ENCODE measurements at places on chromosomes 1 and 21.

DNA sequence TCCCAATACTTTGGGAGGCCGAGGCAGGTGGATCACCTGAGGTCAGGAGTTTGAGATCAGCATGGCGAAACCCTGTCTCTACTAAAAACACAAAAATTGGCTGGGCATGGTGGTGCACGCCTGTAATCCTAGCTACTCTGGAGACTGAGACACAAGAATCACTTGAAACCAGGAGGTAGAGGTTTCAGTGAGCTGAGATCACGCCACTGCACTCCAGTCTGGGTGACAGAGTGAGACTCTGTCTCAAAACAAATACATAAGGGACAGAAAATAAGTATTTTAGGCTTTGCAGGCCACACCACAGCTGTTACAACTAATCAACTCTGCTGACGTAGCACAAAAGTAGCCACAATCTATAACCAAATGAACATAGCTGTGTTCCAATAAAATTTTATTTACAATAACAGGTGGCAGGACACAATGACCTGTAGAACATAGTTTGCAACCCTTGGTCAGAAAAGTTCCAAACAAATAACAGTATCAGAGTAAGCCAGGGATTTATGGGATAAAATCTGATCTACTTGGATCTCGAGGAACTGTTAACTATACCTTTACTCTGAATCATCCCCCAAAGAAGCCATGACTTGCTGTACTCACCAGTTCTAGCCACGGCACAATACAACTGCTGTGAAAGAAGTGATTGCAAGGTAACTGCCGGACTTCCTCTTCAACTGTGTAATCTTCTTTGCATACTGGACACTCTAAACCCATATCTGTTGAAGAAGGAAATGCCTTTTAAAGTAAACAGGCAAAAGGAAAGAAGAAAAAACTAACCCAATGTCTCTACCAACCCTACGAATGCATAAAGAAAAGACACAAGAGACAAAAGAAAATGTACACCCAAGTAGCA, 28.3 kb downstream of the CD160 start:
- DNase-seq: no peak

DNA sequence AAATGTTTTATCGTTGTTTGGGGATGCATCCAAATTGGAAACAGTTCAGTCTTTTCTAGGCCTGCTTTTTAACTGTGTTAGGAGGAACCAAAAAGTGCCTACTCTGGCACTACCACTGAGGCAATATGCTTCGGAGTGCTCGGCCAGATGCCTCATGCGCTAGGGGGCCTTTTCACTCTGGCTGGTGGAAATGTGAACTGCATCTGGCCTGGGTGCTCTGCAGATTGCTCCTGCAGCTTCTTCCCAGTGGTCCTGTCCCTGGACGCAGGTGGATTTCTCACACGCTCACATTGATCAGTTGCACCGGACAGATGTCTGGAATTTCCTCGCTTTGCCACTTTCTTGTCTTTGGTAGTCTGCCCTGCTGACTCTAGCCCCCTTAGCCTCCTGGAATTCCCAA, 330.2 kb upstream of the FMN2 start:
- no peak for DNase-seq

DNA sequence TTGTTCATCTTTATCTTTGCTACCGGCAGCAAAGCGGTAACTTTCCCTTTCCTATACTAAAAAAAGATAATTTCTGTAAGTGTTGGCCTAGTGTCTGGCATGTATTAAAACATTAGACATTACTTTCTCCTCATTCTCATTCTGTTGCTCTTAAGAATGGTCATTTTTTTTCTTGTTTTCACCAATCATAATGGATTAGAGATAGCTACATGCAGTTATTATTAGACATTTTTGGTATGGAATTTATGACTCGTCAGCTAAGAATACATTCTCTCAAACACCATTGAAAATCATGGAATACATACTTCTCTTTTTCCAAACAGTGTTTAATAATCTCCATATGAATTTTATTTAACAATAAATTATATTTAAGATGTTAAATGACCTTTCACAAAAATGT, 1154.6 kb downstream of the BRINP3 start:
- DNase-seq: no peak

- no peak for DNase-seq
Measured at GRCh38 chr1:153542956-153543711, 2.4 kb upstream of the S100A5 start.

DNA sequence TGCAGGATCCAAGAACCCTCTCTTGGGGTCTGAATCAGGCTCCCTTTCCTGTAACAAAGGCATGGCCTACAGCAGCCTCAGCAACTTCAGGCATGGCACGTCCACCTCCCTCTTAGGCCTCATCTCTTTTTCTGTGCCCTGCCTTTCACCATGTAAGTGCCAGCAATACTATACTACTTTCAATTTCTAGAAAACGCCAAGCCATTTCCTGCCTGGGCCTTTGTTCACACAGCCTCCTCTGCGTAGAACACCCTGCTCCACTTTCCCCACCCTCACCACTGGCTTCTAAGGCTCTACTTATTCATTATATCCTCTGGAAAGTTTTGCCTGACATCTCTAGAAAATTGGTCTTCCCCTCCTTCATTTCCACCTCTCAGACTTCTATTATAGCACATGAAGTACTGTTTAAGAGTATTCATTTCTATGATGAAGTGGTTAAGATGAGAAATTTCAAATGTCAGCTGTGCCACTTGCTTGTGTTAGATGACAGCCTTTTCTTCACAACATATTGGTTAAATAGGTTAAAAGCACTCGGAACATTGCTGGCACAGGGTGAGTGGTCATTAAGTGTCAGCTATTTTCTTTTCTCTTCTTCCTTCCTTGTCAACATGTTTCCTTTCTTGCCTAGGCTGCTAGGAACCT, 41.6 kb upstream of the VWA5B1 start:
- no peak for DNase-seq

GRCh38 chr1:180505732-180506335, 3.5 kb upstream of the ACBD6 start:
- DNase-seq: no peak

- DNase-seq: no peak
Measured at GRCh38 chr1:197770243-197770642, 5.0 kb downstream of the DENND1B start.

GRCh38 chr1:199089393-199090122, 450.7 kb downstream of the PTPRC start:
- no peak for DNase-seq

- DNase-seq: no peak
Measured at GRCh38 chr1:58805716-58806571, 22.1 kb upstream of the JUN start.

- no peak for DNase-seq
Measured at GRCh38 chr1:30539884-30540283, 183.5 kb downstream of the MATN1 start.

- DNase-seq: no peak
Measured at GRCh38 chr1:8373581-8374241, 55.8 kb downstream of the SLC45A1 start.

DNA sequence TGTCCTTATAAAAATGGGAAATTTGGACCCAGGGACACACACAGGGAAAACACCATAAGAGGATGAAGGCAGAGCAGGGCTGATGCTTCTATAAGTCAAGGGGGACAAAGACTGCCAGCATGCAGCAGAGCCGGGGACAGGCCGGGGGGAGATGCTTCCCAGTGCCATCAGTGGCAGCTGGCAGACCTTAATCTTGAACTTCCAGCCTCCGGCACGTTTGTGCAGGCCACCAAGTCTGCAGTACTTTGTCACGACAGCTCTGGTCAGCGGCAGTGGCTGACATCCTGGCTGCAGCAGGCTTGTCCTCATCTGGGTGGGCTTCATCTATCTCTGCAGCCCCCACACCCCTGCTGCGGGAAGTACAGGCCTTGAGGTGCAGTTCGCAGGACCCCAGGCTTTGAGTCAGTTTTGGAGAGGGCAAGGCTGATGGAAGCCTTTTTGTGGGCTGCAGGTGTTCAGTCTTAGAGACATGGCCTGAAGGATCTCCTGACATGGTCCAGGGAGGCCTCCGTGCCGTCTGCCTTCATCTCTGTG, 186.0 kb downstream of the DYRK1A start:
- no peak for DNase-seq

GRCh38 chr1:198575292-198575691, 34.8 kb upstream of the ATP6V1G3 start:
- DNase-seq: no peak

GRCh38 chr1:162549001-162549400, 12.5 kb upstream of the UAP1 start:
- DNase-seq: no peak

GRCh38 chr1:111471012-111471411, 2.8 kb upstream of the C1orf162 start:
- no peak for DNase-seq

DNA sequence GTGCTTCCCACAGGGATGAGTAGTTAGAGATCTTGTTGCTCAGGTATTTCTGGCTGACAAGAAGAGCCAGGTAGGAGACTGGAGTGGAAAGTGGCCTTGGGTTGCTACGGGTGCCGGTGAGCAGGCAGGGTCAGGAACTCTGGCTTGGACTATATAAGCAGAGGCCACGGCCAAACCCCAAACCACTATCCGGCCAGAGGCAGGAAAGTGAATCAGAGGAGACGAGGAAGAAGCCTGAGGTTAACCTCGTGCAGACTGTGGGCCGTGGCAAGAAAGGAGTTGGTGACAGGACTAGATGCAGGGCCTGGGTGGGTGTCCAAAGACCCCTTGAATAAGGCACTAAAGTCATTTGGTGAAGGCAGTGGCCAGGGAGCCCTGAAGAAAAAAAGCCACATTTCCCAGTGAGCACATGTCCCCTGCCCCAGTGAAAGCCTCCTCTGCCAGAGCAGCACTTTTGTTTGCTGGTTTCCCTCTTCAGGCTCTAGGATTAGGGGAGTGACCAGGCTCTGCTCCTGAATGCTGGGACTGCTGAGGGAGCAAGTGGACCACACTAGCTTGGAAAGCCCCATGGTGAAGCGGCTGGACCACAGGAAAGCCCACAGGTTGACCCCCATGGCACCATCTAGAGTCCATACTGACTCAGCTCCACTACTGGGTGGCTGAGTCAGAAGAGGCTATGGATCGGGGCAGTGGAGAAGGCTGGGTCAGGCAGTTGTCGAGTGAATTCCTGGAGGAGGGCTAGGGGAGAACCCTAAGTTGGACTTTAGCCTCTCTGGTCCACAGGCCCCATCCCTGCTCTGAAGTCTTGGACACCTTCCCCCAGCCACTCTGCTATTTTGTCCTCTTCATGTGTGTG, 23.4 kb downstream of the CSF1 start:
- no peak for DNase-seq

- no peak for DNase-seq
Measured at GRCh38 chr1:39310015-39310414, 105.5 kb downstream of the MACF1 start.
